ENCODE measurements at places on chromosomes 1 and 21. TPM values are rescaled to one million over a fixed set of nuclear protein-coding genes. Genes with fewer than 3 reads are reported as not detected.
A peak's percentile ranks its signal among the peaks of the same experiment; 100 is the strongest.

DNA sequence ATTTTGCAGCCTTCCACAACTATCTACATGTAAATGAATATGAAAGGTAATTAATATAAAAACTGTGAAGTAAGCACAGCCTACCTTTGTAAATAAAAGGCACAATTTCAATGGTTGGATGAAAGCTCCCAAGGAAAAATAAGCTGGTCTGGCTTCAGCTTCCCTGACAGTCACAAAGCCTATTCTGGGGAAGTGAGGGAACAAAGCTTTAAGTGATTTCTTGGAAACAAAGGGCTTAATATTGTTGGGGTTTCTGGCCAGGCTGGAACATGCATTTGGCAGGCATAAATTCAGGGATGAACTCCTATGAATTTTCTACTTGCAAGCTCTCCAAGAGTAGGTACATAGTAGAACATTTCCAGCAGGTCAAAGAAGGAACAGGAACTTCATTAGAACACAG lies 17.3 kb downstream of the BCAS2 start:
- no peak for DNase-seq

The PROK1 gene
- not detected for total RNA-seq

DNA sequence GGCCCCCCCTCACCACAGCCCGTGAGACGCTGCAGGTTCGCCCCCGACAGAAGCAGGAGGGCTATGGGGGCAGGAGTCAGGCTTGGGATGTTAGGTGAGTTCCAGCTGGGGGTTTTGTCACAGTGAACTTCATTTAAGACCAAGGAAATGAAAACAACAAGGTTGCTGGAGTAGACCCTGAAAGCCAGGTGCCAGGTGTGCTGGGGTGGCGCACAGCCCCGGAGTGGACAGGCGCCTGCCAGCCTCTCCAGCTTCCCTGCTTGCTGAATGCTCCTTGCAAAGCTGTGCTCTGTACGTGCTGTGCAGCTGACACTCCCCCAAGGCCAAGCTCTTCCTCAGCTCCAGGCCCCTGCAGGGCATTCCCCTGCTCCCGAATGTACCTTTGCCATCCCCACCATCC lies 102.4 kb downstream of the PGBD5 start:
- DNase-seq = no peak

DNA sequence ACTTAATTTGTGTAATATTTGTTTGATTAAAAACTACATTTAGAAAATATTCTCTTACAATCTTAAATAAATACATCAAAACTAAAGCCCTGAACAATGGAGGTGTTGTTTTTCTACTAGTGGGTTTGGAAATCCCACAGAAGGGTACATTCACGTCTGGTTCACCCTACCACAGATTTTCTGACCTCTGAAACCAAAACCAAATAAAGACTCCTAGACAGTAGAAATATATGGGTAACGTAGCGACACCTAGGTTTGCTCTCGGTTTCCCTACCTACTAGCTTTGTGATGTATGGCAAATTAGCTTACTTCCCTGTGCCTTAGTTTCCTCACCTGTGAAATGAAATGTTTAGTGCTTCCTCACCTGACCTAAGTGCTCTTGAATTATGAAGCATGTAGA lies 312.6 kb downstream of the DPYD start:
- DNase-seq = no peak

- no peak for DNase-seq
These were observed 1208.7 kb downstream of the BRINP3 start for GRCh38 chr1:189269011-189269410.

DNA sequence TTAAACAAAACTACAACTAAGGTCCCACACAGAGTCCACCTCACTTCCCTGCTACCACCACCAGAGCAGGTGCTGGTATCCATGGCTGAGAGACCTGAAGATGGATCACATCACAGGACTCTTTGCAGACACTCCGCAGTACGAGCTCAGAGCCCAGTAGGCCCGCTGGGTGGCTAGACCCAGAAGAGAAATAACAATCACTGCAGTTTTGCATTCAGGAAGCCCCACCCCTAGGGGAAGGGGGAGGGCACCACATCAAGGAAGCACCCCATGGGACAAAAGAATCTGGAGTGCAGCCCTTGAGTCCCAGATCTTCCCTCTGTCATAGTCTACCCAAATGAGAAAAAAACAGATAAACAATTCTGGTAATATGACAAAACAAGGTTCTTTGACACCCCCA lies 56.9 kb downstream of the ZNF648 start:
- DNase-seq = no peak

- no peak for DNase-seq
These were observed 402.3 kb downstream of the PTBP2 start for GRCh38 chr1:97123717-97124431.

The GLRX2 gene
- total RNA-seq = 8.1 TPM

- DNase-seq = peak; percentile 4
These were observed 11.1 kb downstream of the LEMD1 start for GRCh38 chr1:205410581-205411298.

The RPE65 gene
- not detected for total RNA-seq

GRCh38 chr1:192904438-192904895 lies 95.6 kb downstream of the RGS2 start:
- DNase-seq = no peak

DNA sequence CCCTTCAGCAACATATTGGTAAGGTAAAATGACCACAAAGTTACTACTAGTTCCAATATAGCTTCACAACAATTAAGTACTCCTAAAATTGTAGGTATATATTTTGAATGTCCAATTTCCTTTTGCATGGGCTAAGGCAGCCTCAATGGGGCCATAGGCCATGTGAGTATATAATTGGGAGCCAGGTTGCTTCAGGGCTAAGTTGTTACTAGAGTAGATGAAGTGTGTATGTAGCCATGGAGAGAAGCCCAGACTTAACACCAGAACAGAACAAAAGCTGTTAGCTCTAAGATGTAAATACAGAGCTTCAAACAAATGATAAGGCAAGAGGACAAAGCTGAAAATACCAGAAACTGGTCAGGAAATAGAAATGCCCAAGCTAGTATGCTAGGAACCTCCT lies 16.2 kb downstream of the ITGB3BP start:
- no peak for DNase-seq

The LCE2A gene
- total RNA-seq = not detected
